ENCODE measurements at places on chromosomes 2 and 18.
A peak's percentile ranks its signal among the peaks of the same experiment; 100 is the strongest.

- DNase-seq, result no peak
Observed at GRCh38 chr2:16650287-16651249, 15.1 kb downstream of the CYRIA start.

- no peak for DNase-seq
Observed at GRCh38 chr2:11013196-11013595, 101.5 kb downstream of the KCNF1 start.

DNA sequence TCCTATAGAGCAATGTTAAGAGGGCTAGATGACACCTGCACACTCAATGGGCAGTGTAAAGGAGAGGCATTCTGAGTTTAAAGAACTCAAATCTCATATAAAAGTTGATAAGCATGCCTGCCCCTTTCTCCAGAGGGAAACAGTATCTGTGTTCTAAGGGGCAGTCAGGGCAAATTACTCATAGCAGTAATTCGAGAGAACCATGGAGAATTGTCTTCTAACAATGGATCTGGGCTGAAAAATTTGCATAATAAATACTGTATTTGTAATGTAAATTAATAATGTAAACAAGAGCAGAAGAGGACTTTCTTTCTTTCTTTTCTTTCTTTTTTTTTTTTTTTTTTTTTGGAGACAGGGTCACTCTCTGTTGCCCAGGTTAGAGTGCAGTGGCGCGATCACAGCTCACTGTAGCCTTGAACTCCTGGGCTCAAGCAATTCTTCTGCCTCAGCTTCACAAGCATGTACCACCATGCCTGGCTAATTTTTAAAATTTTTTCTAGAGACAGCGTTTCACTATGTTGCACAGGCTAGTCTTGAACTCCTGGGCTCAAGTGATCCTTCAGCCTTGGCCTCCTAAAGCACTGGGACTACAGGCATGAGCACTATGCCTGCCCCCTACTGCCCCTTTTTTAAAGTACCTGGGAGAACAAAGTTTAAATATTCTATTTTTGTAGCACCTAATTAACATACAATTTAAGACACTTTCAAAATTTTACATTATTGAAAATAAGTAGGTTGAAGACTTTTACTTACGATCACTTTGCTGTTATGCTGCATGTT, 70.6 kb downstream of the OTX1 start:
- no peak for DNase-seq

DNA sequence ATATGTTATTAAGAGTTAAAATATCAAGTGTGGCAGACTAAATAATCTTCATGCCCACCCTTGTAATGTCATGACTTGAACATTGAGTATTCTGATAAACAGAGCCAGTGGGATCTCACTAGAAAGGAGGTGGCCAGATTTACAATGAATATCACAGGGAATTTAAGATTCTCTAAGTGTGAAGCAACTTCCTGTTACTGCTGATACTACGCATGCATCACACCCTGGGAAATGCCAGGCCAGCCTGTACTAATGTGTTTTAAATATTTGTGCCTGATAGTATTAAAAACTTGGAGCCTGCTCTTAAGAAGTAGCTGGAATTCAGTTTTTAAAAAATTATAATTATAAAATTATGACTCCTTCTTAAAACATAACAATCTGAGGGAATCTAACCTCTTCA, 148.3 kb downstream of the LAMA3 start:
- DNase-seq, result peak; percentile 75

GRCh38 chr2:111912547-111912946, 14.1 kb downstream of the MERTK start:
- no peak for DNase-seq

DNA sequence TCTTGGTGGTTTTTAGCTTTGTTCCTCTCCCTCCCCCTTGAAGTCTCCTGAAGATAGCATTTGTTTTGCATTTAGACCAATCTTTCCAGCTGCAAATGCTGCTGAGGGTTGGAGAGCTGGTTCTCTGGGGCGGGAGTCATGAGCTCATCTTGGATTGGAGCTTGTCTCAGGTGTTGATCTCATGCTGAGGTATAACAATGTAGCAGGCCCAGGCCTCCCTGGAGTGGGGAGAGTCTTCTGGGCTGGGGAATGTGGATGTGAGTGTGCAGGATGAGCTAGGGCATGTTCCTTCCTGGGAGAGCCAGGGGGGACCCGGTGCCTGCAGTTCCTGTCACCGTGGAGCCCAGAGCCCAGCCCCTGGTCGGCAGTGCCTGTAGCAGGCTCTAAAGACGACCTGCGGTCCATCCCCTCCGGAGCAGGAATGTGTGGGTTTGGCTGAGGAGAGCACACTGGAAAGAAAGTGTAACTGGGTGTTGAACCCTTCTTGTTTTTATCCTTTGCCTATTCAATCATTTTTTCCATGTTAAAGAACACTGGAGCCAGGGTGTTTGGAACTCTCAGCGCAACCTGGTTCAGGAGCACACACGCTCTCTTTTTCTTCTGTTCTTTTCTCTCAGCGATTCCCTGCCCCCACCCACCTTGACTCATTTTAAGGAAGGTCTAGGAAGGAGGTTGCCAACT, 2.7 kb downstream of the ZNF532 start:
- no peak for DNase-seq

GRCh38 chr2:17517481-17518211, 594 bp downstream of the RAD51AP2 start:
- no peak for DNase-seq

DNA sequence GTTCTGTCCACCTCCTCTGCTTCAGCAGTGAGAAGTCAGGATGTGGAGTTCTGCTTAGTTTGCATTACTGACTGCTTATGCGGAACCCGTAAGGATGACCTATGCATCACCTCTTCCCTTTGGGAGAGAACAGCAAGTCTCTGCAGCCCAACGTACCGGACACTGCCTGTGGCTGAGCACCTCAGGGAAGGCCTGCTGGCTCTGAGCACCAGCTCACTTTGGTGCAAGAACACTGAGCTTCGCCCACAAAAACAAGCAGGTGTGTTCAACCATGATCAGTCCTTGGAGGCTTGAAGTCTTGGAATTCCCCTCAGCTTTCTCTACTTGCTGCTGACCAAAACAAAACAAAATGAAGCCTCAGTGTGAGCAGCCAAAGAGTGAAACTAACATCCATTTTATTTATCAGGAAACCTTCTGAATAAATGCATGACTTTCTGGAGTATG, 52.7 kb upstream of the NCK2 start:
- no peak for DNase-seq

GRCh38 chr2:180191432-180192124, 184.5 kb upstream of the CWC22 start:
- DNase-seq, result no peak

GRCh38 chr2:23588508-23589201, 203.7 kb downstream of the KLHL29 start:
- no peak for DNase-seq

- no peak for DNase-seq
Observed at GRCh38 chr18:36600548-36600947, 228.3 kb downstream of the TPGS2 start.

DNA sequence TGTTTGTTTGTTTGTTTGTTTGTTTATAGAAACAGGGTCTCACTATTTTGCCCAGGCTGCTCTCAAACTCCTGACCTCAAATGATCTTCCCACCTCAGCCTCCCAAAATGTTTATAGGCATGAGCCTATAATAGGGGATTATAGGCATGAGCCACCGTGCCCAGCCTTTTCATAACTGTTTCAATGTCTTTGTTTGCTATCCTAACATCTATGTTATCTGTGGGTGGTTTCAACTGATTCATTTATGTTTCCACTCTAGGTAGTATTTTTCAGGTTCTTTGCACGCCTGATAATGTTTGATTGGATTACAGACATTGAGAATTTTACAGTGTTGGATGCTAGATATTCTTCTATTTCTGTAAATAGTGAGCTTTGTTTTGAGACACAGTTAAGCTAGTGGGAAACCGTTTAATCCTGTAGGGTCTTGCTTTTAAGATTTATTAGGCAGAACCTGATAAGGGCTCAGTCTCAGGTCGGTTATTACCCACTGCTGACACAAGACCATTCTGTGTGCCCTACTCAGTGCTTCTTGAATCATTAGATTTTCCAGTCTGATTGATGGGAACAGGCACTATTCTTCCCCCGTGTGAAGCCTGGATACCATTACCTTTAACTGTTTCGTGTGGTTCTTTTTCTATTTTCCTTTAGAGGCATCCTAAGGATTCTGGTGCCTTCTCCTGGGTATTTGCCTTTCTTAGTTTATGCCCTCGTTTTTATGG, 76.5 kb upstream of the TMEM87B start:
- DNase-seq, result no peak

- DNase-seq, result no peak
Observed at GRCh38 chr2:226715347-226715990, 84.2 kb downstream of the IRS1 start.

DNA sequence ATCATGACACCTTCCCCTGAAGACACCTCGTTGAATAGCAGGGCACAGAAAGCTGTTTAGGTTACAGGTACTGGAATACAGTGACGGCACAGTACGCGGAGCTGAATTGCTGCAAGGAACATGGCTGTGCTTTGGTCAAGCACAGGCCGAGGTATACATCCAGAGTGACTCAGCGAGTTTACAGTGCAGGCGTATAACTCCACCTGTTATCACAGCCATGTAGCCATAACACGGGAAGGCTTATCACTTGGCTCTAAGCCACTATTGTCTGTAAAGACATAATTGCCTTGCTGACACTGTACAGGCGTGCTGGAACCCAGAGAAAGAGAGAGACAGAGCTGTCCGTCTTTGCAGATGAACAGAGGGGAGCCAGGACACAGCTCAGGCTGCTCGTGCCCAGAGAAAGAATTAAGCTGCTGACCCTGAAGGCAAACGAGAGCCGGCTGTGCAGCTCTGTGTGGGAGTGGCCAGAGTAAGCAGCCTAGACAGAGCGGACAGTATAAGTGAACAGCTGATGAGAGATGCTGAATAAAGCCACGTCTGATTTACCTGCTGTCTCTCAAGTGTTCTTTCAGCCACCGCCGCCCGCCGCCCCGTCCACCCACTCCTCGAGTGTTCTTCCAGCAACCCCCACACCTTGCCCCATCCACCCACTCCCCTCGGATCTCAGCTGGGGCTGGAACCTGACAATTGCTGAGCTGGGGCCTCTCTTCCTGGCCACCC, 87.3 kb upstream of the PPP1CB start:
- no peak for DNase-seq

- no peak for DNase-seq
Observed at GRCh38 chr18:54742120-54742519, 86.2 kb upstream of the RAB27B start.

DNA sequence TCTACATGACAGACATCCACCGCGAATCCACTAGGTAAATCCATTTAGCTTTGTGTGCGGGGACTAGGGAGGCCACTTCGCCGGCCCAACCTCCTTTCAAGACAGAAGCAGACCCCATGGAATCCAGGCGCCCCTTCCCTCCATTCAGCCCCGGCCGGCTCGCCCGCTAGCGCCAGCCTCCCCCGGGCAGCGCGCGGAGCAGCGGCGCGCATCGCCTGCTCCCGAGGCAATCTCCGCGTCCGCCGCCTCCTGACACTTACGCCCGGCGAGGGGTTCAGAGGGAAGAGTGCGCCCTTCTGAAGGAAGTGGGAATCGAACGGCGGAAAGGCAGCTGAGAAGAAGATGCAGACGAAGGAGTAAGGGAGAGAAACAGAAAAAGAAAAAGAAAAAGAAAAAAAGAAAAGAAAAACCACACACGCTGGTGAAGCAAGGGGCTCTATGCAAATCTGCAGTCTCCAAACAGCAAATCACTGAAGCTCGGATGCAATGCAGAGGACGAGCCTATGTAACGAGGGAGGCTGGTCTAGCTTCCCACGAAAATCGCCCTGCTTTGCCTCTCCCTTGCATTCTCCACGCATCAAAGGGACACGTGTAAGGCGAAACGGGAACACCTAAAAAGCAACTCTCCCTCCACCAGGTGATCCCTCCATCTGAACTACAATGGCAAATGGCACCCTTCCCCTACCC, 684.4 kb downstream of the NRXN1 start:
- DNase-seq, result peak; percentile 2

DNA sequence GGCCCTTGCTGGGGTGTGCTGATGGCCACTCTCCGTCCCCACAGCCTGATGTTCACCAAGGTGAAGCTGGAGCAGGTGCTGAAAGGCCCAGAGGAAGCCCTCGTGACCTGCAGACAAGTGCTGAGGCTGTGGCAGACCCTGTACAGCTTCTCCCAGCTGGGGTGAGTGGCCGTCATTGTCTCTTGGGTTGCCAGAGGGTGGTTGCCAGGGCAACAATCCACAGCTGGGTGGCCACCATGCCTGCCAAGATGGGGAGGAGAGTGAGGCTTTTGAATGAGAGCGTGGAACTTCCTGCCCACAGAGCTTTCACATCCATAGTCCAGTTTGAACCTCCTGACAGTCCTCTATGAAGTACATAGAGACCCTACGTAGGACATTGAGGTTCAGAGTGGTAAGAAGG, 108.8 kb downstream of the STPG4 start:
- DNase-seq, result no peak

- no peak for DNase-seq
Observed at GRCh38 chr2:12050396-12050795, 304.0 kb downstream of the LPIN1 start.

DNA sequence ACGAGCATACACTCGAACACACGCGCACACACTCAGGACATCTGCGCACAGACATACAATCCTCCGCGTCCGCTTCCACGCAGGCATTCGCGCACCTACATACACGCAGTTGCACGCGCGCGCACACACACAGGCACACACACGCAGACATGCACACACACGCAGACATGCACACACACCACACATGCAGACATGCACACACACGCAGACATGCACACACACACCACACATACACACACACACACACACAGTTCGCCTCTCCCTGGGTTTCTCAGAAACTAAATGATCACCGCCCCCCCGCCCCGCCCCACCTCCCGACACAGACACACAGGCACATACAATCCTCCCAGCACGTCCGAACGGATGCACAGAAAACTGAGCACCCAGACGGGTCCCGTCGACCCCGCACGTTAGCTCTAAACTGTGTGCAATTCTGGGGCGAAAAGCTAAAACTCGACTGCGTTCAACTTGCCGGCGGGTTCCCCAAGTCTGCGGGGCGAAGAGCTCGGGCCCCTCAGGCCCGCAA, 1.0 kb downstream of the EPHA4 start:
- no peak for DNase-seq

DNA sequence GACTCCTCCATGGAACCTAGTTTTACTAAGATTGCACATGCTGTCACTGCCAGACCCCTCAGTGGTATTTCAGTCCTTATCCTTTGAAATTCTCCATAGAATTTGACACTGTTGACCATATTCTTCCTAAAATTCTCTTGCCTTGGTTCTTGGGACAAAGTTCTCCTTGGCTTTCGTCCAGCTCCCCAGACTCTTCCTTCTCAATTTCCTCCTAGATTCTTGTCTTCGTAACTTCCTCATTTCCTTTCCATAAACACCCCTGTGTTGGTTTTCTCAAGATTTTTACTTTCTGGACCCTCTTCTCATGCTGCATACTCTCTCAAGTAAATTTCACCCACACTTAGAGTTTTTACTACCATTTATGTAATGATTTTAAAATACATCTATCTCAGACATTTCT, 96.6 kb upstream of the TWSG1 start:
- DNase-seq, result no peak

DNA sequence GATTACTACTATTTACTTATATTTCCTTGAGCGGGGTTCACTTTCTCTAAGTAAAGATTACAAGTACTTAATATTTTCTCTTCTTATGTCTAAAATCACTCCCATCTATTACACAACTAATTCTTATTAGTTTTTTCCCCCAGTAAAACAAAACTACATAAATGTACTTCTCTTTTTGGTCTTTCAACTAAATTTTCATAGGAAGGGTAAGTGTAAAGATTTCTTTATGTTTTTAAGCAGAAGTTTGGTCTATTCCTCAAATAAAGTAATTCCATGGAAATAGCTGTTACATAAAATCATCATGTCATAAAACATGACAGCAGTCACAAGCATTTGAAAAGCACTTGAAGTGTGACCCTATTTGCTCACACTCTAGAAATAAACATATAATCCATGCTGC, 249.0 kb downstream of the ZEB2 start:
- no peak for DNase-seq

- DNase-seq, result no peak
Observed at GRCh38 chr2:172050479-172051125, 34.7 kb upstream of the DLX1 start.

Data from retinal pigment epithelial cell (primary cell).